ENCODE measurements at places on chromosomes 11 and 22.

DNA sequence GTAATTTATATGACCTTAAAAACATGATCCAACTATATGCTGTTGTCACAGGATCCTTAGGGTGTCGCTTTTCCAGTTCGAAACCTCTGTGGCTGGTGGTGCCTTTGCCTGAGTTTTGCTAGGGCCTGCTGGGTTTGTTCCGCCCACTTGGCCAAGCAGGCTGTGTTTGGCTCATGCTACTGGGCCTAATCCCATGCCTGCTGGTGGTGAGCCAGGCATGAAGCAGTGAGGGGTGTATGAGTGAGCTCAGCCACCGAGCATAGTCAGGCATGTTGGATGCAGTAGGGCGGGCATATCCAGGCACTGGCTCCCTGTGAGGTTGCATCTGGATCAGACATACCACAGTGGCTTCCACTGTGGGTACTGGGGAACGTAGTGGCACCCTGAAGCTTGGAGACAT, 16.3 kb downstream of the NPAT start:
- no peak for DNase-seq

DNA sequence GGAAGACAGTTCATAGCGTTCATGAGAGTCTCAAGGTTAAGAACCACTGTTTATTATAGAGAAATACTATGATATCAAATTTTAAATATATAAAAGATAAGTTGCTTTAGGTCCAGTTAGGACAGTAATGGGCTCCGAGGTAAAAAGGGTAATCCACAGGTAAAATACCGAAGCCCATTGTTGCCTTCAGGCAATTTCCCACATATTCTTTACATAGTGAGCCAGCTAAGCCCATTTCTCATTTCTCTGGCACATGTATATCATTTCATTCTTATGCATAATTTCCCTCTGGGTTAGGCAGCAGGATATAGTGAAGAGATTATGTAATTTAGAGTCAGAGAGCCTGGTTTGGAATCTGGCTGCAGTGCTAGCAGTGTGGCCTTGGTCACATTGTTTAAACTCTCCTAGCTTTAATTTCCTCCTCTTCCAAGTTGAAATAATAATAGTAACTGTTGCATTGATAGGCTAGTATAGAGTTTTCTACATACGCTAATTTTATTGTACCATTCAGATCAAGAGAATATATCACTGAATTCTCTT, 7.6 kb upstream of the POU2AF1 start:
- DNase-seq: no peak

DNA sequence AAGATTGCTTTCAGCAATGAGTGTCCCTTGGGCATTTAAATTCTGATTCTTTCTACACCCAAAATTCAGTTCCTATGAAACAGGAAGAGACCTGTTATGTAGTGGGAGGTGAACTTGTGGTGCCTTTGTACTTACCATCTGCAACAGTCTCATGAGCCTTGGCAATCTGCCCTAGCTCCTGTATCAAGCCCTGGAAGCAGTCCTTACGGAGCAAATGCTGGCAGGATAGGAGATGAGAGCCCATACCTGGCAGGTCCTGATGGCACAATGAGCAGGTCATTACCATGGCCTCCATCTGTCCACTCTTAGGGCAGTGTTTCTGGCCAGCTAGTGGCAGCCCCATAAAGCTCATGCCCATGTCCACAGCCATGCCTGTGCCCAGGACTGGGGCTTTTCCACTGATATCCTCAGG, 10.8 kb downstream of the TRIM66 start:
- DNase-seq: peak; percentile 82

GRCh38 chr11:124090996-124091395, 24.3 kb upstream of the VWA5A start:
- no peak for DNase-seq

DNA sequence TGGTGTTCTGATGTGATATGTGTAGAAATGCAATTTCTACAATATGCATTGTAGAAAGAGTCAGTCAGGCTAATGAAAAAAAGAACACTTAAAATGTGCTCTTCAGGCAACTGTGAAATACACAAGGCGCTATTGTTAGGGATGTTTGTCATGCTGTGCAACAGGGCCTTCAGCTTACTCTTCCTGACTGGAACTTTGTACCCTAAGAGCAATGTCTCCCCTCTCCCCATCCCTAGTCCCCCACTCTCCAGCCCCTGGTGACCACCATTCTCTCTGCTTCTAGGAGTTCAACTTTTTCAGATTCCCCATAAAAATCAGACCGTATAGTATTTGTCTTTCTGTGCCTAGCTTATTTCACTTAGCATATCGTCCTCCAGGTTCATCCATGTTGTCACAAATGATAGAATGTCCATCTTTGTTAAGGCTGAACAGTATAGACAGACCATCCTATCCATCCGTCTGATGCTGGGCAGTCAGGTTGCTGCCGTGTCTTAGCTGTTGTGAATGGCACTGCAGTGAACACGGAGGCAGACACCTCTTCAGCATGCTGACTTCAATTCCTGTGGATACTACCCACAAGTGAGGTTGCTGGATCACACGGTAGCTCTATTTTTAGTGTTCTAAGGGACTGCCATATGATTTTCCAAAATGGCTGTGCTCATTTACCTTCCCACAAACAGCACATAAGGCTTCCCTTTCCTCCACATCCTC, 10.7 kb downstream of the NDUFV1 start:
- no peak for DNase-seq

GRCh38 chr22:41237707-41238569, 2.8 kb downstream of the CHADL start:
- DNase-seq: peak; percentile 64

DNA sequence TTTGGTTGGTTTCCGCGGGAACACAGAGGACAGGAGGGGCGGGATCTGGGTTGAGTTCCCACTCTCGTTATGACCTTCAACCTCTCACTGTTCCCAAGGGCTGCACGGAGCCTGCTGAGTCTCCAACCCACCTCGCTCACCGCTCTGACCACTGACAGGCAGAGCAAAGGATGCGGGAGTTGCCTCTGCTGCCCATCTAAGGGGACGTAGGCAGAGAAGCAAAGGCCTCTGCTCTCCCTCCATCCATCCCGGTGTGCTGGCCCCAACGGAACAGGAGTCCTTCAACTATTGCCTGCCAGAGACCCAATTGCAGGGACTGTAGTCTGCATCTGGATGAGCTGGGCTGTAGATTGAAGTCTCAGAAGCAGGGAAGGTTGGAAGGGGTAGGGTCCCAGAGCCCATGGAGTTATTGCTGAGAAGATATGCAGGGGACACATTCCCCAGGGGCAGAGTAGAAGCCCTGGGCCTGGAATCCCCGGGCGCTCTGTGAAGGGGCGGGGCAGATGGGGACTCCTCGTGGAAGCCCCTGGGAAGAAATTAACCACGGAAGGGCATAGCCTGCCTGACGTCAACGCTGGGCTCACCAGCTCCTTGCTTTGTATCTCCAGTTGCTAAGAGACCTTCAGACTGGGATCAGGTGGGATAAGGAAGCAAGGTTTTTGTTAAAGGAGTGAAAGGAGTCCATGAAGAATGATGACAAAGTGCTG, 12.7 kb upstream of the FXYD2 start:
- DNase-seq: no peak

GRCh38 chr22:49738006-49738405, 89.7 kb downstream of the BRD1 start:
- DNase-seq: no peak

- no peak for DNase-seq
These were observed 18.2 kb downstream of the LIMK2 start for GRCh38 chr22:31230155-31230870.

DNA sequence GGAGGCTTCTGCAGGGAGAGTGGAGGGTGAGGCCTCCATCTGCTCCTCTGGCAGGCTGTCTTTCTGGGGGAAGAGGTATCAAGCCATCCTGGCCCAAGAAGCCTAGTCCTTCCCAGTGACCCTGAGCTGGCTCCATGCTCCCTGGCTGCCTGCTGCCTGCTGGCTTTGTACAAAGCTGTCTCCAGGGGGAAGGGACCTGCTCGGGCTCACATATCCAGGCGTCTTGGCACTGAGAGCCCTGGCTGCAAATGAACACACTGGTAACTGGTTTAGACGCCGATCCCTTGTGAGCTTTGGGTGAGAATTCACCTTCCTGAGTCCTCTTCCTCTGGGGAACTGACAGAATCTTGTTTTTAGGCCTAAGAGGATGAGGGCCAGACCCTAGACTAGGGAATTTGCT, 210.3 kb upstream of the ZBED5 start:
- DNase-seq: no peak

GRCh38 chr11:130043575-130043974, 26.1 kb upstream of the APLP2 start:
- no peak for DNase-seq

DNA sequence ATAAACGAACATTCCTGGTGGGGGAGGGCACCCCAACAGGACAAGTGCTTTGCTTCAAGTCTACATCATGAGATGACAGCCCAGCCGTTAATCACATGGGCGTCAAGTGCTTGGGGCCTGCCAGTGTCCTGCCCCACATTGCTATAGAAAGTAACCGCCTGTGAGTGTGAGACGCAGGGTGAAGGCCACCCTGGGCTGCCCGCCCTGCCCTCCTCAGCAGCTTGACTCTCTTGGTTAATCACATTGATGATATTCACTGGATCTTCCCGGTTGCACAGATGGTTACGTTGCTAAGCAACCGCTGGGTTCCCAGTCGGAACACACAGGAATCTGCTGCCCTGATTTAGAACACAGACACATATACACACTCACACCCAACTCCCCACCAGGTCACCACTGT, 79.3 kb downstream of the CTTN start:
- no peak for DNase-seq

DNA sequence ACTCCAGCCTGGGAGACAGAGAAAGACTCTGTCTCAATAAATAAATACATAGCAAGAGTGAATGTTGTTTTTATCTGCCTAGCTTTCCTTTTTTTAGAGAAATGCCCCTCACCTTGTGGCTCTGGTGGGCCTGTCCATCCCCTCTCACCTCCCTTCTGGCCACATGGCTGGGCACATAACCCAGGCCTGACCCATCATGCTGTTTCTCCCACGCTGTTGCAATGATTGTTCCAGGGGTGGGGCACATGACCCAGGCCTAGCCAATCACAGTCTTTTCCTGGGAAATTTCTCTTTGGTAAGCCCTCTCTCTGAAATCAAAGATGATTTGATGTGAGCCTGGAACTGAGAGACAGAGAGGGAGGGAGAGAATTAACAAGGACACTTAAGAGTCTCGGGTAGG, 5.5 kb upstream of the CYTH4 start:
- DNase-seq: no peak

DNA sequence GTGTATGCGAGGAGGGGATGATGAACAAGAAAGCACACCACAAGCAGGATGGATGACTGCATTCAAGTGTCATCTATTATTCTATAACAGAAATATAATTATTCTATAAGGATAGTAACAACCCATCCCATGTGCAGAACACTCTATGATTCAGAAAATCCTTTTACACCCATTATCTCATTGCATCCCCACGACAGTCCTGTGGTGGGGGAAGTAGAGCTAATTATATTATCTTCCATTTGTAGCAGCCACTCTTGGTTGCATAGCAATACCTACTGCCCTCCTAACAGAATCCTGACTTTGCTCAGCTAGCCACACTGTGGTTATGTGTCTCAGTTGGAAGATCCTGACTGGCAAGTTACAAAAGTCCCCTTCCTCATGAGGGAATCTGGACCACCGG, 406.5 kb upstream of the NARS2 start:
- DNase-seq: no peak

- DNase-seq: no peak
These were observed 59.8 kb downstream of the WNT7B start for GRCh38 chr22:45917146-45917545.

DNA sequence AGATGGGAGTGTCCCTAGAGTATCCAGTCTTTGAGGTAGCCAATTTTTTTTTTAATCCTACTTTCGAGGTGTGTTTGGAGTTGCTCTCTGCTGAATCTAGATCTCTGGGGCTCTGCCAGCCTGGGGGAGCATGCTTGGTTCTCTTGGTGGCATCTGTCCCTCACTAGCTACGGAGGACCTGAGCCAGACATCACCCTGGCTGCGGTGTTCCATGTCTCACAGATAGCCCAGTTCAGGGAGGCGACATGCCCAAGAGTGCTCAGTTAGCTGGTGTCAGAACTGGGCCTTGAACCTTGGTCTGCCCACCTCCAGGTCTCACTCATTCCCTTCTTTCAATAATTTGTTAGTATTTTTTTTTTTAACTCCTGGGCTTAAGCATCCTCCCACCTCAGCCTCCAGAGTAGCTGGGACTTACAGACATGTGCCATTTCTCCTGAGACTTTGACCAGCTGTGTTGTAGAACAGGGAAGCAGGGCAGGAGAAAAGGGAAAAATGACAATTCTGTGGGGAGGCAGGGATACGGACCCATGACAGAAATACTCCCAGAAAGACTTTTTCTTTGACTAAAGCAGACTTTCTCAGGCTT, 621 bp downstream of the HMOX1 start:
- no peak for DNase-seq

DNA sequence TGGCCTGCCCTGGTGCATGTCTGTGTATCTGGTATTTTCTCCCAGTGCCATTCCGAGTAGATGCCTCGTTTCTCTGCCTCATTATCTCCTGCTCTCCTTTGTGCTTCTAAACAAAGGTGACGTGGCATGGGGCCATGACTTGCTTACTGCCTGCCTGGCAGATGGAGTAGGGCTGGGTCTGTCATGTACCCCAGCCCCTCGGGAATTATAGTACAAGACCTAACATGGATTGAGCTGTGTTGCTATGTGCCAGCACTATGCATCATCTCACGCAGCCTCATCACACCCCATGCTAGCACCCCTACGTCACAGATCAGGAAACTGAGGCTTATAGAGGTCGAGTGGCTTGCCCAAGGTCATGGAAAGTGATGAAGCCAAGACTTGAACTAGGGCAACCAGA, 88.1 kb downstream of the GALNT18 start:
- DNase-seq: no peak

DNA sequence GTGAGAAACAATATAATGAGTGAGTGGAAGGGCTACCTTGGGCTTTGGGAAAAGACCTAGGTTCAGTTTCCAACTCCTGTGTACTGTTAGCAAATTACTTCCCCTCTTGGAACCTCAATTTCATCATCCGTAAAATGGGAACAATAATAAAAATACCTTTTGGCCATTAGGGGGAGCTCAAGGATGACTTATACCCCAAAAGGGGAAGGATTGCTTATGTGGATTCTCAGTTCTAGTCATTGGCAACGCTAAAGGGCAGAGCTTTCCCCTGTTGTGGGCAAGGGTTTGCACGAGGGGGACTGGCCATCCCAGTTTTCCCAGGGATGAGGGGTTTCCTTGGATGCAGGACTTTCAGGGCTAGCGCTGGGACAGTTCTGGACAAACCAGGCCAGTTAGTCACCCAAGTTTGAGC, 3.1 kb upstream of the COMMD9 start:
- peak; percentile 69 for DNase-seq

- no peak for DNase-seq
These were observed 185.1 kb downstream of the CWF19L2 start for GRCh38 chr11:107272561-107272960.

GRCh38 chr22:38935023-38935422, 22.4 kb upstream of the APOBEC3A start:
- no peak for DNase-seq

DNA sequence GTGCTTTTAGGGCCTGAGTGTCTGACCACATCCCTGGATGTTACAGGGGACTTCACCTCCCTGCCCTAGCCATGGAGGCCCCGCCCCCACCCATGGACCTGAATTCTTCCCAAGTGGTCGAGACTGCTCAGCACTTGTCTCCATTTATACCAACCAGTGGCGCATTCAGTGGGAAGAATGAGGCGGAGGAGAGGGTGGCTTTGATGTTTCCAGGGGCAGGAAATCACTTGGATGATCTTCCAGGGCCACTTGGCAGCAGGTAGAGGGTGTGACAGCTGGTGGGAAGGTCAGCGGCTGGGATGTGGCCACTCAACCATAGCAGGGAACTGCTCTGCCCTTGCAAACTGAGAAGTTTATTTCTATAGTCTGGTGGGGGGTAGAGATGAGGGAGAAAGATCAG, 155.1 kb upstream of the BLID start:
- DNase-seq: no peak

Data from ELR (cell line).